ENCODE measurements at places on chromosomes 2 and 18.

GRCh38 chr2:165693838-165694237, 100.2 kb downstream of the GALNT3 start:
- DNase-seq = no peak

DNA sequence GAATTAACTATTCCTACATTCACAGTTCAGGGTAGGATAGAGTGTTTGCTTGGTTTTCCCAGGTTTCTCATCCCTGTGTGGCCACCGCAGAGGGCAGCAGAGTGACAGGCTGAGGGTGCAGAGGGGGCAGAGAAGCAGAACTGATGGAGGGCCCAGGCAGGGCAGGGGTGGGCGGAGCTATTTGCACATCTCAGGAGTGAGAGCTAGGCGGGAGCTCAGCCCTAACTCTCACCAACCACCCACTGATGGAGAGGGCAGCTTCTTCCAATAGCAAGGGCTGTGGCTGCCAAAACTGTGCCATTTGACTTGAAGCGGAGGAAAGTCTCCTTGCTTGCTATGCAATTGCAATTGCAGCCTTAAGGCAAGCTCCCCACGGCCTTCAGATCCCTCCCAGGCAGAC, 12.0 kb upstream of the DARS1 start:
- no peak for DNase-seq

- DNase-seq = no peak
These were observed 33.0 kb downstream of the REEP1 start for GRCh38 chr2:86304416-86304815.

GRCh38 chr2:205644018-205644417, 38.3 kb upstream of the NRP2 start:
- DNase-seq = no peak

DNA sequence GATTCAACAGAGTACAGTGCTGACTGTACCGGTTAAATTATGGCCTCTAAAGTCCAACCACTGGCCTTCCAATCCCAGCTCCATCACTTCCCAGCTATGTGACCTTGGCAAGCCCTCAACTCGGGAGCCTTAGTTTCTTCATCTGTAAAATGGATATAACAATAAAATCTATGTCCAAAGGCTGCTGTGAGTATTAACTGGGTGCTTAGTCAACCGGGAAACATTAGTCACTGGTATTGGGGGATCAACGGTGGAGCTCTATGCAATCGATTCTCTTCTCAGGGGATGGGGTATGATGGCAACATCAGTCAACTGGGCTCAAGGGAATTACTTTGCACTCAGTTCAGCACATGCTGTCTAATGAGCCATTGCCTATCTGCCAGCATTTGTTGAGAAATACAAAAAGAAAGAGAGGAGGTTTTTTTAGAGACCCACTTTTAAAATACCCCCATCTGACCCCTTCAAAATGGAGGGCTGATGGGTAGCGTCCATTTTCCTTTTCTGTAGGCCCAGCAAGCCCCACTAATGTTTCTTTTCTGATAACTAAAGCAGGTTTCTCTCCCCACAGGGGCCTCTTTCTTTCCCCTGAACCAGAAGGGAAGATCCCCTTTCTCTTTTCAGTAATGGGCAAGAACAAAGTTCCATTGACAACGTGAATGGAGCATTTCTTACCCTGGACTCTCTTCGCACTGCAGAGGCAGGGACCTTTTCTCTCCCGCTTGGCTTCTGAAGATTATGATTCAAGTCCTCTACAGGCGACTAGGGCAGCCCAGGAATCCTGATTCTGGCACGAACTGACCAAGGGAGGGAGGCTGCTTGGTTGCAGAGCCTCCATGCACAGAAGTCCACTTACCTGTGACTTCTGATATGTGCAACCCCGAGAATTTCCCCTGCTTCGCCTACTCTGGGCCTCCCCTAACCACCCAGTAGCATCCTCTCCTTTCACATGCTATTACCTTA, 8.7 kb upstream of the AGFG1 start:
- DNase-seq = no peak

GRCh38 chr2:939936-940601, 10.6 kb upstream of the SNTG2 start:
- no peak for DNase-seq

- no peak for DNase-seq
These were observed 167.5 kb upstream of the ZFP36L2 start for GRCh38 chr2:43393918-43394317.

DNA sequence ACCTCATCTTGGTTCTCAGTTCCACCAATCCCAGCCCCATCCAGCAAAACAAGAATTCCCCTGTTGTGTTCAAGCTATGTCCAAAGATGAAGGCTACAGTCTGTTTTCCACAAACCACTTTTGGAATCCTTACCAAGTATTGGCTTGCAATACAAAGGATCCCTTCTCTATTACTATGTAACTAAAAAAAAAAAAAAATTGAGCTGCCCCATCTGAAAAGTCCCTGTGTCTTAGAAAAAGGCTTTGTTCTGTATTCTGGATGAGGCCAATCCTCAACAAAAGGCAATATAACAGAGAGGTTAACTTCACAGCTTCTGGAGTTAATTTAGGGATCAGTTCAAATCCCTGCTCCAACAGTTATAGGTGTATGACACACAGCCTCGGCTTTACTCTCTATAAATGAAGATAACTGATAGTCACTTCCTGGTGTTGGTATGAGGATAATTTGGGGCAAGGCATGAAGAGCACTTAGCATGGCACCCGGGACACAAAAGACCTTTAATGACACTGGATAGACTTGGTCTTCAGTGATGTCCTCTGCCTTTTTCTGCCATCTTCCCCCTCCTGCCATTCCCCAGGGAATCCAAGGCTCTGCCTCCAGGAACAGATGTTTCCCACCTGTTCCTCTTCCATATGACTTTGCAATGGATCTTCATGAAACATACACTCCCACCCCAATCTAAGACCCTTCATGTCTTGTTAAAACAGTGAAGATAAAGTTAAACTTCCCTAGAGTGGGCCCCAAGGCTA, 61.2 kb upstream of the ATL2 start:
- DNase-seq = no peak

GRCh38 chr2:20071397-20072383, 20.3 kb upstream of the LAPTM4A start:
- DNase-seq = no peak

- DNase-seq = no peak
These were observed 276.9 kb upstream of the SKOR2 start for GRCh38 chr18:47528343-47528742.

DNA sequence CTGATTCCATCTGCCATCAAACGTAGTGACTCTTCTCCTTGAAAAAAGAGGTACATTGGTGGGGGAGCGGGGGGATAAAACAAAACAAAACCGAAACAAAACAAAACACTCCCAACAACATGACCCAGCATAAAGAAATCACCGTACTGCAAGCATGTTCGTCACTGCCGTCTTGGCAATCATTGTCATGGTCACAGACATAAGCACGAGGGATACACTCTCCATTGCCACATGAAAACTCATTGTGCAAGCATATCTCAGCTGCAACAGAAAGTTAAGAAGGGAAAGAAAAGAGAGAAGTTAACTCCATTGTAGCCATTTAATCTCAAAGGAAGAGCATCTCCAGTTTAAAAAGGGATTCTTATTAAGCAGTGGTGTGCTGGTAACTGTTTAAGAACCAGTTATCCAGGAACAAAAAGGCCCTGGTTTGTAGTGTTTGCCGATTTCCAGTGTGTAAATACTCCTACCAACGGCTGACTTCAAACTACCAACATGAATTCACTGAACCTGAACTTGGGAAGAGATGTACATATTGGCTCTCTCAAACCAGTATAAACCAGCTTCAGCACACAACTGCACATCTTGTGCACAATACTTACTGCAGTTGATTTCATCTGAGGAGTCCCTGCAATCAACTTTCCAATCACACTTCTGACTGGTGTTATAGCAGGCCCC, 68.2 kb downstream of the LRP2 start:
- DNase-seq = no peak

DNA sequence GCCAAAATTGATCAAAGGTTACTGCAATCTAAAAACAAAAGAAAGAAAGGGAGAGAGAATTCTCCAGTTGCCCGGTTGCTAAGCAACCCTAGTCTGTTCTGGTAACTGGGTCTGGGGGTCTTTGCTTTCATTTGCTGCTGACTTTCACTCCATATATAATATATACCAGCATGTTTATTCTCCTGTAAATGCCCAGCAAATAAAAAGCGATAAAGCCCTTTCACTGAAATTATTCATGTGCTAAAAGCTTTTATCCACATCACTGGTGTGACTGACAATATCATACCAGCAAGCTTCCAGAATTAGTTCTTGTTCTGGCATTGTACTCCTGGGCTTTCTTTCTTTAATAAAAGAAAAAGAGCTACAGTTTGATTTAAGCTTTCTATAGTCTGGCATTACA, 75.5 kb upstream of the ST8SIA3 start:
- no peak for DNase-seq

- no peak for DNase-seq
These were observed 44.6 kb upstream of the THOC1 start for GRCh38 chr18:312415-312814.

DNA sequence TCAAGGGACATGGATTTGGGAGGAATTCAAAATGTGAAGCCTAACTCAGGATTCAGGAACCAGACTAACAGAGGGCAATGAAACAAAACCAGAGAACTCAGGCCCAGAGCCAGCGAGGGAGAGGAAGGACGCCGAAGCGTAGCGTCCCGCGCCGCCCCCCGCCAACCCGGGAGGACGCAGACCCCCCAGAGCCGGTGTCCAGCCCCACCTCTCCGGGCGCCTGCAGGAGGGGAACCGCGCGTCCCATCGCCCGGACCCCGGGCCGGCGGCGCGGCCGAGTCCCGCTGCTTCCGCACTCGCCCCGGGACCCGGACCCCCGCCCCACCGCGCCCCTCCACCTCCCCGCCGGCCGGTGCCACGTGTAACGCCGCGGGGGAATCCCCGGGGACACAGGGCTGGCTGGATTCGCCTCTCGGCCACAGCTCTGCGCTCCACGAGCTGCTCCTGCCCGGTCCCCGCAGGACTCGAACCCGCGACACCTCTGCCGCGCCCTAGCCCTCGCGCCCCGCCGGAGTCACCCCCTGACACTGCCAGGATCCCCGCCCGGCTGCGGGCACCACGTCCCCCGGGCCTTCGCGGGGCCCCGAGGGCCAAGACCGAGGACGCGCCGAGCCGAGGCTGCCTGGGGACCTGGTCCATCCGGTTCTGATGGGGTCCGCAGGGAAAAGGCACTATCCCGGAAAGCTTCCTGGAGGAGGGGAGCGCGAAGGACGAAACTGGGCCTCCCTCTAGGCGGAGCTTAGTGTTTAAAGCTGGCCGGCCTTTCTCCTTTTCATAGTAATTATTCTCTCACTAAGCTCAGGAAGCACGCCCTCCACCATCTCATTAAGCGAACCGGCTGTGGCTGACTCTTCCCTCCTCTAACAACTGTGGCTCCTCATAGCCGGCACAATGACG, 40.4 kb upstream of the FAM124B start:
- no peak for DNase-seq

DNA sequence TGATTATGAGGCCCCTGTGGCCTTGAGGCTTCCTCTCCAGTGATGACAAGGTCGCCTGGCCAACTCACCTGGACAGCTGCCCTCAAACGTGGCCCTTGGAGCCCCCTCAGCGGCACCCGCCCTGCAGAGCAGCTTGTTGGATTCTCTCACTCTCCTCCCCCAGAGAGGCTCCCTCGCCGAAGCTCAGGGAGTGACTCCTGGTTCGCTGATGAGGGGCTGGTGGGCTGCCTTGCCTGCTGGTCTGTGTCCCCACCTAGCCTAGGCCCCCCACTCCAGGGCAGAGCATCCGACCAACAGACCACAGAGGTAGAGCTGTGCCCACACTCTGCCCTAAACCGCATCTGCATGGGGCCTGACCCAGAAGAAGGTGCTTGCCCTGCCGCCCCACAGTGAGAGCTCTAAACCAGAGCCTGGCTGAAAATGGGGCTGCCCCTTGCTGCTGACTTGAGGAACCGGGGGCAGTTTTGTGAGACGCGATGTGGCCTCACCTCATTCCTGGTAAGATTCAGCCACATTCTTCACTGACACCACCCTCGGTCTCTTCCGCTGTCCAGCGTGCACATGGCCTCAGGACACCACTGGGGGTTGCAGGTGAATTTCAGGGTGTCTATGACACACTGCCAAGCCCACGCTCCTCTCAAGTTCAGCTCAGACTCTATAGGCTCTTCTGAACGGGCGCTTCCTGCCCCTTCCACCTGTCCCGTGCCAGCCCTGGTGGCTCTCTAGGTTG, 131.6 kb downstream of the CABLES1 start:
- no peak for DNase-seq

DNA sequence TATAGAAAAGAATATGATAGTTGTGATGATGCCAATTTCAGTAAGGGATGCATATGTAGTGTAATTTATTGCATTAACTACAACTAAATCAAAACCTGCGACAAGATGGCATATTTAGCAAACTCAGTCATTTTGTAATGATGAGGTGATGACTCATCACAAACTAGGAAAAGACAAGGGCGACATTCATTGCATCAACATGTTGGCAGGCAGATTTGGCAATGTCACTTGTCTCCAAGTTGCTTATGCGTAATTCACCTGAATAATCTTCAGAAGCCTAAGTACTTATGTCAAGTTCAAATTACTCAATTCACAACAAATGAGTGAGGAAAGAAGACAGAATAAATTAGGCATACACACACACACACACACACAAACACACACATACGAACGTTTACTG, 273.2 kb upstream of the RGPD4 start:
- DNase-seq = no peak

- no peak for DNase-seq
These were observed 76.7 kb downstream of the EMILIN2 start for GRCh38 chr18:2923464-2923863.

GRCh38 chr2:44599130-44599529, 237.4 kb downstream of the CAMKMT start:
- no peak for DNase-seq

DNA sequence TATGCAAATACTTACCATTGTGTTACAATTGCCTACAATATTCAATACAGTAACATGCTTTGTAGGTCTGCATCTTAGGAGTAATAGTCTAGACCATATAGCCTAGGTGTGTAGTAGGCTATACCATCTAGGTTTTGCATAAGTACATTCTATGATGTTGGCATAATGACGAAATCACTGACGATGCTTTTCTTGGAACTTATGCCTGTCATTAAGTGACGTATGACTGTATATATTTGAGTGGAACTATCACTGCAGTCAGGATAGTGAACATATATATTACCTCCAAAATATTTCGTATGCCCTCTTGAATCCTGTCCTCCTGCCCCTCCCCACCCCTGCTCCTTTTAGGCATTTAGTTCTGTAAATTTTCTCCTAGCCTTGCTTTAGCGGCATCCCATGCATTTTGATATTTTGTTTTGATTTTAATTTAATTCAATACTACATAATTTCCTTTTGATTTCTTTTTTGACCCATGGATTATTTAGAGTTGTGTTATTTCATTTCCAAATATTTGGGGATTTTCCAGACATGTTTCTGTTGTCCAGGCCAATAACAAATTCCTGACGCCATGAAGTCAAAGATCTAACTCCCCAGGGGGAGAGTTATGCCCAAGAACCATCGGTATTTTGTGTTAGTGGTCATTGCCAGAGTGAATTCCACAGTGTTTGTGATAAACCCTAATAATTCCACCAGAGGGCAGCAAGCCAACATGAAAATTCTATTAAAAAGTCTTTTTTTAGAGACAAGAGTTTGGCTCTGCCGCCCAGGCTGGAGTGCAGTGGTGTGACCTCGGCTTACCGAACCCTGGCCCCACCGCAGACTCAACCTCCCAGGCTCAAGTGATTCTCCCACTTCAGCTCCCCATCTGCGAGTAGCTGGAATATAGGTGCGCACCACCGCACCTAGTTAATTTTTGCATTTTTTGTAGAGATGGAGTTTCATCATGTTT, 24.2 kb upstream of the CASP8 start:
- peak; percentile 64 for DNase-seq
